ENCODE measurements at places on chromosomes 2 and 18.

GRCh38 chr2:239577935-239578334 lies 177.1 kb upstream of the HDAC4 start:
- no peak for DNase-seq

DNA sequence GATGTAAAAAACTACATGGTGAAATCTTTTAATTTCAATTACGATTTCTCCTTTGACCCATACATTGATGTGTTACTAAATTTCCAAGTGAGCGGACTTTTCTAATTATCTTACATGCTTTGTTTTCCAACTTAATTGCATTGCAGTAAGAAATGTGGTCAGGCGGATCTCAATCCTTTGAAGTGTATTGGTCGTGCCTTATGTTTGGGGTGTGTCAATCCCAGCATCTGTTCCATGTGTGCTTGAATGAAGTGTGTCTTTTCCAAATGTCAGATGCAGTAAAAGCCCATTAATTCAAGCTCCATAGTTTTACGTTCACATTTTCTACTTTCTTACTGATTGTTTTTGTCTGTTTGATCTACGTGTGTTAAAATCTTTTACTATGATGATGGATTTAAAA lies 113.1 kb downstream of the UXS1 start:
- no peak for DNase-seq

DNA sequence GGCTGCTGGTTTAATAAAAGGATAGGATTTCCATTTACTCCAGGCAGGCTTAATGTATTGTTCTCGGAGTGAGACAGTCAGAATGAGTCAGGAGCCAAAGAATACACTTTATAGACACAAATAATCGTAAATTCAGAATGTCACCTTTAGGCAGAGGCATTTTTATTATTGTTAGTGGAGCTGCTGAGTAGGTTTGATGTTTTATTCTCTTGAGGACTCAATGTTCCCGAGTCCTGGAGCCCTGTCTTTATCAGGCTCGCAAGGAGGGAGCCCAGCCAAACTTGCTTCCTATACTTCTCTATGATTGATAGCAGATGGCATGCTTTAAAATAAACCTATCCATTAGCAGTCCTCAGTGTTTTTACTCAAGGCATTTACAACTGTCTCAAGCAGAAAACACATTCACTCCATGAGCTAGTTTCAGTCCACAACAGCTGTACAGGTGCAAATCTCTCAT lies 492.3 kb upstream of the ZEB2 start:
- DNase-seq, result no peak

DNA sequence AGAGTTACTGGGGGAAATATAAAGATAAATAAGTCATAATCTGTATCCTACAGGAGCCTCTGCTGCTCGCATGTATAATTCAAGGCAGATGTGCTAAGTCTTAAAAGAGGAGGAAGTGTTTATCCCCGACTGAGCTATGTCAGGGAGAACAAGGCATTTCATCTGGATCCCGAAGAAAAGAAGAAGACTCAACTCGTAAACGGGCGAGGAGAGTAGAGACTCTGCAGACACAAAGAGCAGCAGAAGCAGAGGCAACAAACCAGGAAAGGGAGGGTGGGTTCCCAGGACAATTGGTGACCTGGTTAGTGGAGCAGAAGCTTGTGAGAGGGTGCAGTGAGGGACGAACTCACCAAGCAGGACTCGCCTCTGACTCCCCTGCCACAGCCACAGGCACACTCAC lies 368.6 kb downstream of the EIPR1 start:
- no peak for DNase-seq

GRCh38 chr2:38723173-38723572 lies 28.0 kb downstream of the SRSF7 start:
- DNase-seq, result no peak

Measured in RPMI8226 (cell line).